ENCODE measurements at places on chromosomes 1 and 21.

- no peak overlapping the region for H3K4me3 ChIP-seq
- DNase-seq, result no peak
These were observed 3.2 kb upstream of the LAPTM5 start for GRCh38 chr1:30760596-30761324.

- peaks cover 1% of the 10 kb centered on the region for H3K27me3 ChIP-seq
- H3K36me3 ChIP-seq, result no peaks in the 10 kb centered on the region
- no peak for DNase-seq
- no peak overlapping the region for H3K4me3 ChIP-seq
- H3K27ac ChIP-seq, result no peak overlapping the region
These were observed 63.0 kb downstream of the VCAM1 start for GRCh38 chr1:100782473-100783039.

GRCh38 chr1:71651214-71651613 is 570.4 kb upstream of the ZRANB2 start:
- no peak overlapping the region for H3K27ac ChIP-seq
- DNase-seq, result no peak
- no peaks in the 10 kb centered on the region for H3K36me3 ChIP-seq
- peaks cover 40% of the 10 kb centered on the region for H3K4me1 ChIP-seq
- no peak overlapping the region for H3K4me3 ChIP-seq

GRCh38 chr1:234504969-234505768 is 26.2 kb upstream of the TARBP1 start:
- 0 out of 2 replicates have a peak, but pooled peaks cover 4% of the 10 kb centered on the region for H3K36me3 ChIP-seq
- peaks cover 6% of the 10 kb centered on the region for H3K27me3 ChIP-seq
- DNase-seq, result no peak

DNA sequence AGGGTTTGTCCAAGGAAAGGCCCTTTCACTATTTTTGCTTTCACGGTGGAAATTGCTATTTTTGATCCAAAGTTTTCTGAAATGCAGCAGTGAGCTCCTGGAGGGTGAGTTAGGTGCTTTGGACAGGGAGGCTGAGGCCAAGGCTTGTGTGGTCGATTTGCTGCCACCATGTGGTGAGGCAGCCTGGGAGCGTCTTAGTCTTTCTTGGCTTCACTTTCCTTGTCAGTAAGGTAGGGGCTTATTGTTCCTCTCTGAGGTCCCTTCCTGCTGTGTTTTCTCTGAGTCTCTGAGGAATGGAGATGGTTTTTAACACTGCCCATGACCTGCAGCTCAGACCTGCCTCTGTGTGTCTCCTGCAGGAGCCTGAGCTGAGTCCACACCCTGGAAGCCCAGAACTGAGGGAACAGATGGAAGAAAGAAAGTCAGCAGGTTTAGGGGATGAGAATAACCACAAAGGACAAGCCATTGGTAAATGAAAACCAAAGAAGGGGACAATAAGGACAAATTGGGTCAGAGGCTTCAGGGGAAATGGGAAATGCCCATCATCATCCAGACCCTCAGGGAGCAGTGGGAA is 20.1 kb upstream of the S100A10 start:
- H3K36me3 ChIP-seq, result no peaks in the 10 kb centered on the region
- no peaks in the 10 kb centered on the region for H3K4me1 ChIP-seq
- H3K4me3 ChIP-seq, result no peak overlapping the region

- H3K4me1 ChIP-seq, result peaks cover 57% of the 10 kb centered on the region
- no peaks in the 10 kb centered on the region for H3K36me3 ChIP-seq
- H3K27me3 ChIP-seq, result peaks cover 1% of the 10 kb centered on the region
- DNase-seq, result peak; percentile 73
- H3K27ac ChIP-seq, result peak within 1 kb of the TSS; percentile 73
These were observed at the start of gene HSPB7 for GRCh38 chr1:16017461-16018303. HSPB7 (minus strand) TSS chr1:16018043; CDS start chr1:16017963, 80 bp downstream.

DNA sequence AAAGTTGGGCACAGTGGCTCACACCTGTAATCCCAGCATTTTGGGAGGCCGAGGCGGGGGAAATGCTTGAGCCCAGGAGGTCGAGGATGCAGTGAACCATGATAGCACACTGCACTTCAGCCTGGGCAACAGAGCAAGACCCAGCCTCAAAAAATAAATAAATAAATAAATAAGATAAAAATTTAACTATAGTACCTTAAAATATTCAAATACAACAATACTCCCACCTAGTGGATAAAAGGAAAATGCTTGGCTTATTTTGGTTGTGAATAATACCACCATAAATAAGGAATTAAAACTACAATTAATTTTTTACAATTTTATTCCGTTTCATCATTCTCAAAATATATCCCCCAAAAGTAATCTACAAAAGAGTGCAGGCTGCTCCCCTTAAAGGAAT is 8.1 kb downstream of the PSMG1 start:
- peaks cover 39% of the 10 kb centered on the region for H3K36me3 ChIP-seq
- no peak overlapping the region for H3K4me3 ChIP-seq
- H3K27me3 ChIP-seq, result no peaks in the 10 kb centered on the region
- no peak overlapping the region for H3K27ac ChIP-seq

- no peak overlapping the region for H3K4me3 ChIP-seq
- H3K27me3 ChIP-seq, result peaks cover 12% of the 10 kb centered on the region
- H3K36me3 ChIP-seq, result no peaks in the 10 kb centered on the region
- H3K27ac ChIP-seq, result no peak overlapping the region
These were observed 45.9 kb downstream of the MORN1 start for GRCh38 chr1:2345297-2346075.

- peak overlapping the region; percentile 75 for H3K27ac ChIP-seq
- H3K27me3 ChIP-seq, result peaks cover 2% of the 10 kb centered on the region
- peaks cover 28% of the 10 kb centered on the region for H3K4me1 ChIP-seq
- H3K36me3 ChIP-seq, result no peaks in the 10 kb centered on the region
These were observed 9.0 kb upstream of the RPL5 start for GRCh38 chr1:92822879-92823278.

DNA sequence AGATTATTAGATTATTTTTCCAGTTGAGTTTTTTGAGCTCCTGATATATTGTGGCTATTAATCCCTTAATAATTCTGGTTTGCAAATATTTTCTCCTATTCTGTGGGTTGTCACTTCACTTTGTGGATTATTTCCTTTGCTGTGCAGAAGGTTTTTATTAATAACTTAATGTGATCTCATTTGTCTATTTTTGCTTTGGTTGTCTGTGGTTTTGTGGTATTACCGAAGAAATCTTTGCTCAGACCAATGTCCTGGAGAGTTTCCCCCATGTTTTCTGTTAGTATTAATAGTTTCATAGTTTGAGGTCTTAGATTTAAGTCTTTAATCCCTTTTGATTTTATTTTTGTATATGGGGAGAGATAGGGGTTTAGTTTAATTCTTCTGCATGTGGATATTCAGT is 7.1 kb upstream of the TBX19 start:
- no peak for DNase-seq
- H3K4me1 ChIP-seq, result peaks cover 14% of the 10 kb centered on the region
- H3K27me3 ChIP-seq, result peaks cover 2% of the 10 kb centered on the region
- H3K36me3 ChIP-seq, result peaks cover 11% of the 10 kb centered on the region
- no peak overlapping the region for H3K27ac ChIP-seq

DNA sequence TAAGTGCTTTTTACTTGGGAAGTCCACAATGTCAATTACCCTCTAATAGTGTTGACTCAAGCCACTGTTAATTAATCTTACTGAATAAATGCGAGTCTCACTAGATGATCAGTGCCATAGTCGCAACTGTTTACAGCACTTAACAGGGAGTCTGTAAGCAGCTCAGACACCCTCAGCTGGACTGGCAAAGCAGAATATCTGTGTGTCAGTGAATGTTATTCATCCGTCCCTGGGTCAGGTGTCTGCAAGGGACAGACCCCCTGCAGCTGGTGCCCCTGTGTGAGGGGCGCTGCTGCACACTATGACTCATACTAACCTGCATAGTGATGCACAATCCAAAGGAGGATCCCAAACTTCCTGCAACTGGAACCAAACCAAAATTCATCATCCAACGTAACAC is 306.5 kb downstream of the HHIPL2 start:
- no peak overlapping the region for H3K4me3 ChIP-seq
- no peak for DNase-seq
- no peak overlapping the region for H3K27ac ChIP-seq
- no peaks in the 10 kb centered on the region for H3K36me3 ChIP-seq

DNA sequence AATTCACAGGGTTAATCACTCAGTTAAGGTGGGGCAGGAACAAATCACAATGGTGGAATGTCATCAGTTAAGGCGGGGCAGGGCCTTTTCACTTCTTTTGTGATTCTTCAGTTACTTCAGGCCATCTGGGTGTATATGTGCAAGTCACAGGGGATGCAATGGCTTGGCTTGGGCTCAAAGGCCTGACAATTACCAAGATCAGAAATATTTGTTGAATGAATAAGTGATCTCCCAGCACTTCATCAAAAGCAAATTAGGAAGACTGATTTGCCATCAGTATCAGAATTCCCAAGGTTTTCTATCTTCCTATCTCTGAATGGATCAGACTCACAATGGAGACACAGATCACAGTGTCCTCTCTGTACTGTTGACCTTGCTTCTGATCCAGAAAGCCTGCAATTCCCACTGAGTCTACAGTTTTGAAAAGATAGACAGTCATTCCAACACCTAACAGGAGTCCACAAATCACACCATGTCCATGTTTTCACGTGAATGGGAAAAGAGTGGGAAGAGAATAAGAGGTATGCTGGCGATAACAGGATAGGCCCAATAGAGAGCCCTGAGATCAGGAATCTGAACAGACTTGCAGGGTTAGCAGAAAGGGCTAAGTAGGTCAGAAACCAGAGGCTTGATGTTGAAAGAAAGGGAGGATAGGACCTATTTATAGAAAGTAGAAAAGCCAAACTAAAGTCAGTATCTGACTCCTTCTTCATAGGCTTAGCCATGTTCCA is 75.3 kb downstream of the KCNK1 start:
- peaks cover 4% of the 10 kb centered on the region for H3K27me3 ChIP-seq
- DNase-seq, result no peak
- H3K36me3 ChIP-seq, result peaks cover 4% of the 10 kb centered on the region
- H3K4me1 ChIP-seq, result no peaks in the 10 kb centered on the region

GRCh38 chr21:42578761-42579415 is 65.2 kb downstream of the SLC37A1 start:
- H3K4me3 ChIP-seq, result no peak overlapping the region
- H3K36me3 ChIP-seq, result no peaks in the 10 kb centered on the region
- H3K4me1 ChIP-seq, result no peaks in the 10 kb centered on the region
- H3K27me3 ChIP-seq, result no peaks in the 10 kb centered on the region
- no peak overlapping the region for H3K27ac ChIP-seq

DNA sequence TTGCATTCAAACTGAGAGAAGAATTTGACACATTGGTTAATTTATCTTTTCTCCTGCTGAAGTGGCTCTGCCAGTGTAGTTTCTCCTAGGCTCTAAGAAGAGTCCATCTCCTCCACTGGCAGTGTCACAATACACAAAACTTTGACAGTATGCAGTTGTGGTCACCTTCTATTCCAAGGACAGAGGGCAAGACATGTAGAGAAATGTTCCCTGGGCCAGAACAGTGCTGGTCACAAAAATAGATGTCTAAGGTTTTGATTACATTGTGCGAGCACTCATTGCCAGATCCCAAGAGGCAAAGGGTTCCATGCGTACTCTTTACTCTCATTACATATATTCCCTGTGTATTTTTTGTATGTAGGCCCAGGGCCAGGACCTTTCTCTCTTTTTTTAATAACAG is 148.1 kb upstream of the UBE2U start:
- H3K27ac ChIP-seq, result no peak overlapping the region
- H3K27me3 ChIP-seq, result no peaks in the 10 kb centered on the region
- no peak for DNase-seq
- H3K36me3 ChIP-seq, result peaks cover 18% of the 10 kb centered on the region

DNA sequence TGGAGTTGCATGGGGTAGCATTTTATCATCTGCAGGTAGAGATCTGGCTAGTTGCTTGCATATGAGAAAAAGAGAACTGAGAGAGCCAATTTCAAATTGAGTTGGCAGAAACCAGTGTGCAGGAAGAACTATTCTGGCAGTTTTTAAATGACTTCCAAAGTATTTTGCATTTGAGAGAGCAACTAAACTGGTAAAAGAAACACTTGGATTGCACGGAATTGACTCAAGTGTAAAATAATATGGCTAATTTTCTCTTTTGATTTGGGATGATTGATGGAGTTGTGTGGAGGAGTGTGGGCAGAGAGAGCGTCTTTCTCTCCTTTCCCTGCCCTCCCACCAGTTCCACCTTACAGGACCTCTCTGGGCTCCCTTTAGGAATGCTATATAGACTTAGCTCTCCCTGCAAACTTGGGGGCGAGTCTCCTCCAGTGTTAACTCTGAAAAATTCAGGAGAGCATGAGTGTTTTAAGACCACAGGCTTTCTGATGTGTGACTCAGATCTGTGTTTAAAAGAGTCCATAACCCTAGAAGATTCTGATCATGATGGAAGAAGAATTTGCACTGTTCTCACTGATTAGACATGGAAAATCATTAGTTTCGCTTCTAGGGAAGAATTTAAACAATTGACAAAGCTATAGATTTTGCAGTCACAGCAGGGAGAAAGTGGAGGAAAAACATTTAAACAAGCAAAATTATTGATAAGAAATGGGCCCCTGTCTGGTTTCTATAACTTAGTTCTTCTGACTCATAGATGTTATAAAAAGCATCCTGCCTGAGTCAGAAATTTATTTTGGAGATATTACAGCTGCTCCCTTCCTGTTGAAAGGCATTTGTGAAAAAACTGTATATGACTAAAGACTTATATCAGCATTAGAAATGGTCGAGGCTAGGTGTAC is 24.9 kb upstream of the CTBS start:
- H3K27me3 ChIP-seq, result no peaks in the 10 kb centered on the region
- peaks cover 64% of the 10 kb centered on the region for H3K4me1 ChIP-seq
- 0 out of 2 replicates have a peak, but pooled peaks cover 6% of the 10 kb centered on the region for H3K36me3 ChIP-seq
- H3K27ac ChIP-seq, result peak overlapping the region; percentile 95
- DNase-seq, result peak; percentile 85

- no peak overlapping the region for H3K27ac ChIP-seq
- DNase-seq, result no peak
- H3K4me3 ChIP-seq, result no peak overlapping the region
- H3K27me3 ChIP-seq, result peaks cover 61% of the 10 kb centered on the region
- H3K4me1 ChIP-seq, result no peaks in the 10 kb centered on the region
These were observed 31.1 kb upstream of the DISP3 start for GRCh38 chr1:11447903-11448302.

- no peaks in the 10 kb centered on the region for H3K4me1 ChIP-seq
- no peak for DNase-seq
- peaks cover 12% of the 10 kb centered on the region for H3K27me3 ChIP-seq
- H3K4me3 ChIP-seq, result no peak overlapping the region
These were observed 19.0 kb downstream of the PARS2 start for GRCh38 chr1:54745274-54745673.

DNA sequence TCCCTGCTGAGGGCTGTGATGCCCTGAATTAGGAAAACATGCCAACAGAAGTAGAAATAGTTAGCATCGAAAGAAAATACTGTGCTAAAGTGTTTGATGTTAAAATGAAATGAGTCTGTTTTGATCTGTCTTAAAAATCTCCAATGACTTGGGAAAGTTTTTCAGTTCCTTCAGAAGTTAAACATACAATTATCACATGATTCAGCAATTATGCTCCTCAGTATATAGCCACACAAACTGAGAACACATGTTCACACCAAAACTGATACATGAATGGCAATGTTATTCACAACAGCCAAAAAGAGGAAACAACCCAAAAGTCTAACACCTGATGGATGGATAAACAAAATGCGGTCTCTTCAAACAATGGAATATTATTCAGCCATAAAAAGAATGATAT is 130.6 kb downstream of the PTPN14 start:
- H3K27me3 ChIP-seq, result peaks cover 7% of the 10 kb centered on the region
- peaks cover 89% of the 10 kb centered on the region for H3K4me1 ChIP-seq
- peaks cover 34% of the 10 kb centered on the region for H3K36me3 ChIP-seq
- DNase-seq, result no peak
- H3K27ac ChIP-seq, result peak overlapping the region; percentile 85
- no peak overlapping the region for H3K4me3 ChIP-seq

All from HFFc6 (cell line).